A673 (cell line): ENCODE measurements at places on chromosomes 4 and X. TPM values are rescaled to one million over a fixed set of nuclear protein-coding genes. Genes with fewer than 3 reads are reported as not detected.

DNA sequence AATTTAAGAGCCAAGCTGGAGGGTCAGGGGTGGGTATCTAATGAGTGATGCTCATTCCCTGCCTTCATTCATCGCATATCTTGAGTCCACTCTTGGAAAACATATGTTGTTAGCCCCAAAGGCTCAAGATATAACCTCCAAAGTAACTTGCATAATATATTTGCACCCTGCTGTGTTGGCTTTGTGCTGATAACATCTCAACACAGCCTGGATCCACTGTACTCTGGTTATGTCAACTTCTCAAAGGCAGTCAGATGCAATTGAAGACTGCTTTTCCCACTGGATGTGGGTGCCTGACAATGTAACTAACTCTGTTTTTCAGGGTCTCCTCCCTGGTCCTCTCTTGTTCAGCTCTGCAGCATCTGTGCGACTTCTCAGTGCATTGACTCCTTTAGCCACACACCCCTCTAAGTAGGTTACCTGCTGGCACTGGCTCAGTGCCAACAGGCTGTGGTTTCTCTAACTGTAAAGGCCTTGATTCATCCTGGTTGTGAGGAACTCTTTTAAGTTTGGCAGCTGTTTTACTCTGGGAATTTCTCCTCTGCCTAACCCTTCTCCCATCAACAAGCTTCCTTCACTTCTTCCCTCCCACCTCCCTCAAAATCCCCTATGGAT is 28.1 kb downstream of the SLC16A2 start:
- H3K4me1 ChIP-seq, result no peaks in the 10 kb centered on the region
- no peaks in the 10 kb centered on the region for H3K36me3 ChIP-seq
- DNase-seq, result peak; percentile 24
- H3K27me3 ChIP-seq, result no peaks in the 10 kb centered on the region

GRCh38 chrX:46819136-46819535 is 17.7 kb upstream of the RP2 start:
- H3K27ac ChIP-seq, result no peak overlapping the region
- H3K27me3 ChIP-seq, result no peaks in the 10 kb centered on the region
- H3K4me1 ChIP-seq, result no peaks in the 10 kb centered on the region
- H3K36me3 ChIP-seq, result no peaks in the 10 kb centered on the region
- no peak for DNase-seq

GRCh38 chr4:105622269-105622668 is 69.8 kb downstream of the ARHGEF38 start:
- H3K27ac ChIP-seq, result no peak overlapping the region
- H3K27me3 ChIP-seq, result no peaks in the 10 kb centered on the region
- DNase-seq, result no peak
- H3K4me3 ChIP-seq, result no peak overlapping the region
- H3K36me3 ChIP-seq, result no peaks in the 10 kb centered on the region

The RBM46 gene
- 0.24 TPM in 1 of 2 replicates, not detected in the other for total RNA-seq

The PSAPL1 gene
- not detected in 2 replicates for total RNA-seq
